ENCODE measurements at places on chromosomes 5 and 9.

DNA sequence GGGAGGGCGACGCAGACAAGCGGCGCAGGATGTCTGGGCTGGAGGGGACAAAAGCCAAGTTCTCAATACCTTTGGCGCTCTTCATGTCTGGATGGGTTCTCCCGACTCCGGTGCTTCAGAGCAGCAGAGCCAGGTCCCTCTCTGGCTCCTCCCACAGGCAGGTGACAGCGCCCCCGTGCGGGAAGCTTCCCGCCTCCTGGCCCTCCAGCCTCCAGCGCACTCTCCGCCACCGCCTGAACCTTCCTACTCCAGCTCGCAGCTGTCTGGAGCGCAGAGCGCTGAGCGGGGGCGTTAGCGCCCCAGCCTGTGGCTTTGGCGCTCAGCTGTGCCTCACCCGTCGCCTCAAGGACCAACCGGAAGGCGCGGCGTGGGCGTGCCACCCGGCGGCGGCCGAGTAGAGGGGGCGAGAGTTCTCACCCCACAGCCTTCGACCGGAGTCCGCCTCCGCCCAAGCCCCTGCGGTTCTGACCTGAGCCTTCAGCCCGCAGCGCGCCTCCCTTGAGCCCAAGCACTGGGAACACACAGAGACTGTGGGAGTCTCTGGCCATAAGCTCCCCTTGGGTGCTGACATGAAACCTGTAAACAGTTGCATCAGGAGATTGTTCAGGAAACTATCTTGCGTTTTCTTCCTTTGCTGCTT is at the start of gene SLCO4C1:
Gene SLCO4C1 (minus strand): TSS at position 107 of the 640 bp plus-strand sequence. CDS start 22 bp downstream, at position 85.
- DNase-seq: peak; percentile 92

DNA sequence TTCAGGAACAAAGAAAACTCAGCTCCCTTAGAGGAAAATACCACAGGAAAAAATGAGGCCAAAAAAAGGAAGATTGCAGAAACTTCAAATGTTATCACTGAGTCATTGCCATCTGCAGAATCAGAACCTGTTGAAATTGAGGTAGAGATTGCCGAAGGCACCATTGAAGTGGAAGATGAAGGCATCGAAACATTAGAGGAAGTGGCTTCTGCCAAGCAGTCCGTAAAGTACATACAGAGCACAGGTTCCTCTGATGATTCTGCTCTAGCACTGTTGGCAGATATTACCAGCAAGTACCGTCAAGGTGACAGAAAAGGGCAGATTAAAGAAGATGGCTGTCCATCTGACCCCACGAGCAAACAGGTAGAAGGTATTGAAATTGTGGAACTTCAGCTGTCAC is 30.8 kb upstream of the NIM1K start:
- no peak for DNase-seq

DNA sequence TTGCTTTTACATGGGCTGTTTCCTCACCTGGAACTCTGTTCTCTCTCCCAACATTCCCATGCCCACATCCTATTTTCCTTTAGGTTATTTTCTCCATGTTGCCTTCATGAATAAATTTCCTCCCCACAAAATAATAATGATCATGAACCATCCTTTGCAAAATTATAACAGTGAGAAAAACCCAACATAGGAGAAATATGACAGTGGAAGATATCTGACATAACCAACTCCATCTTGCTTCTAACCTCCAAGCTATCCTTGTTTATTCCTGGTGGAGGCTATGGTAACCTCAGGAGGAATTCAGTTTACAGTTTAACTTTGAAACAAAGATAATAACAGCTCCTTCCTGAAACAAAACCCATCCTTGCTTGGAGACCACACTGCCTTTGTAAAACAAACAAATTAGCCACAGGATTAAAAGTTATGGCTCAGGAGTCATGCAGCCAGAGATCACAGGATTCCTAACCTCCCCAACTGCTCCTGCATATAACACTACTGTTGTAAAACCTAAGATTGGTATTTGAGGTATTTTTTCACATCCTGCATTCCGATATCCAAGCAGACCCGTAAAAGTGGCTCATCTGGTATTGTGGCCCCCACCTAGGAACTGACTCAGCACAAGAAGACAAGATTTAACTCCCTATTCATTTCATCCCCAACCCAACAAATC is 212.4 kb downstream of the TRIM32 start:
- DNase-seq: no peak

- no peak for DNase-seq
These were observed 9.7 kb downstream of the AFF4 start for GRCh38 chr5:132953710-132954109.
